RPMI7951 (cell line): ENCODE measurements at places on chromosomes 7 and 10.

GRCh38 chr10:105187243-105187642 lies 546.2 kb downstream of the SORCS3 start:
- peak; percentile 65 for DNase-seq

DNA sequence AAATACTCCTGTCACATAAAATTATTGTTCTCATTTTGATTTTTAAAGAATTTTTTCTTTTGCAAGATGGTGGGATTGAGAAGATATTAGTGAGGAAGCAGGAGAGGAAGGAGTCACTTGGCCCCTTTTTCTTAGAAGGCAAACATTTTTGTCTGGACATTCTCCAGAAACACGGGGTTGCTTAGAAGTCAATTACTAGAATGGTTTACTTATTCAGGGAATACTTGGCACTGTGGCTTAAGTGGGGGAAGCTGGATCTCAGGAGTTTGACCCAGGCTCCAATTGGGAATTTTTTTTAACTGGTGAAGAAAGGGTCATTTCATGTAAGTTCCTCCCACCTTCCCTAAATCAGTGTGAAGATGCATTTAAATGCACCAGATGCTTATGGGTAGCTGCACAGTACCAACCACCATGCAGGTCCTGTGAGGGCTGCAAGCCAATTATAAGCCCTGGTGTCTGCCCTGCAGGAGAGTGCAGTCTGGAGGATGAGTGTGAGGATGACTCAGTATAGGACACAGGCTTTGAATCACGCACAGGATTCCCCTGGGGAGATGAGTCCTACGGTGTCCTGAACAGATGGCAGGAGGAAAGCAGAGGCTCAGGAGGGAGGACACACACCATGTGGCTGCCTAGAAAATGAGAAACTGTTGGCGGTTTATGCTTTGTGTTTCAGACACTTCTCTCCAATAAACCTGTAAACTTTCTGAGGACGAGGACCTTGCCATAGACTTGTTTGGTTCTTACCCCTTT lies 299.1 kb downstream of the PLXNA4 start:
- DNase-seq: peak; percentile 99

DNA sequence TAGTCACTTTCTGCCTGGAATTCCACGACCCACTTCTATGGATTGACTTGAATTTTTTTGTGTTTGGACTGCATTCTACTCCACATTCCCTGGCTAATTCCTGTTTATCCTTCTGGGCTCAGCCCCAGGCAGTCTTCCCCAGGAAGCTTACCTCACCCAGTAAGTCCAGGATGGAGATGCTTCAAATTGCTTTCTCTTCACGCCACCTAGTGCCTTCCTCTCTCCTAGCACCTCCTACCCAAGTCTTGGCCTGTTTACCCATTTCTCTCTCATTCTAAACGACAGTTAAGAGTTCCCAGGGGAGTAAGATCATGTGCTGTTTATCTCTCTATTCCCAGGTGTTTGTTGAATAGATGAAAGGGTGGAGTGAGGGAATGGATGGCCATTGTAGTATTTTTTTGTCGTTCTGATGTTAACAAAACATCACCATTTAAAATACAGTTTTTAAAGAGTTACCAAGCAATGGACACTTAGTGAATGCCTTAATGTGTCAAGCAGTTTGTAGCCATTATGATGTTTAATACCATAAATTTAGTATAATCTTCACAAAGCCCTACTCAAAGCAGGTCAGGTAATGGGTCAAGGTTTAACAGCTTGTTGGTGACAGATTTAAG lies 45.5 kb upstream of the TARP start:
- peak; percentile 75 for DNase-seq

DNA sequence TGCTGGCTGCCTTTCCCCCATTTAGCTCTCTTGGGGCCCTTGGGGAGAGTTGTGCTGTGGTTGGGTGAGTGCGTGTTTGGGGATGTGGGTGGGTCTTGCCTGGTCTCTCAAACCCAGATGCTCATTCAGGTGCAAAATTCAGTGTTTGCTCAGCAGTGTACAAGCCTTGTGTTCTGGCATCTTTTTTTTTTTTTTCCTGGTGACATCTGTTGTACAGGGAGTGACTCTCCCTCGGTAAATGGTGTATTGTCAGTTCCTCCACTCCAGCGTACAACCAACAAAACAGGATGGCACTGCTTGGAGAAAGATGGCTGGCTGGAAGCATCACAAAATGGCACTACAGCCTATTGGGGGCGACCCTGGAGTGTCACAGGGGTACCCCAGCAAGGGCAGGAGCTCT lies 75.5 kb downstream of the LRMDA start:
- DNase-seq: no peak

- DNase-seq: peak; percentile 59
Measured at GRCh38 chr7:158377800-158378623, 209.6 kb downstream of the PTPRN2 start.

GRCh38 chr10:34889004-34889869 lies 74.1 kb upstream of the PARD3 start:
- peak; percentile 82 for DNase-seq

GRCh38 chr7:601036-601594 lies 81.5 kb upstream of the PDGFA start:
- no peak for DNase-seq

DNA sequence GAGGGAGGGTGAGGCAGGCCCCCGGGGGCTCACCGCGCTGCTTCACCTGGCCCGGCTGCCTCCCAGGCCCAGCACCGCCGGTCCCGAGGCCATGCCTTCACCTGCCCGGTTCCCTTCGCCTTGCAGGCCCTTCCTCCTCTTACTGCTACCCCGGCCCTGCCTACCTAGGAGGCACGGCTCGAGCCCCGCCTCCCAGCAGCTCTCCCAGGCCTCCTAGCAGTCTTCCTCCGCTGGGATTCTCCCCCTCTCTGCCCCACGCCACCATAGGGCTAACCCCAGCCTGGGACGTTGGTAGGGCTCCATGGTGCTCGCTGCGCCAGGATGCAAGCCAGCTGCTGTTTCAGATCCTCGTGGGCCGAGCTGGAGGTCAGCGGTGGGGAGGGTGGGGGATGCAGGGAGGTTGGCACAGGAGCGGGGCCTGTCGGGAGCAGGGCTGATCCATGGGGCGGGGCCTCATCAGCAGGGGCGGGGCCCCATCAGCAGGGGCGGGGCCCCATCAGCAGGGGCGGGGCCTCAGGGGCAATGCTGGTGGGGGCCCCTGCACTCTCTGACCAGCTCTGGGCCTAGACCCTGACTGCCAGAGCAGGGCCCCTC lies 63.3 kb downstream of the RASGEF1A start:
- no peak for DNase-seq

DNA sequence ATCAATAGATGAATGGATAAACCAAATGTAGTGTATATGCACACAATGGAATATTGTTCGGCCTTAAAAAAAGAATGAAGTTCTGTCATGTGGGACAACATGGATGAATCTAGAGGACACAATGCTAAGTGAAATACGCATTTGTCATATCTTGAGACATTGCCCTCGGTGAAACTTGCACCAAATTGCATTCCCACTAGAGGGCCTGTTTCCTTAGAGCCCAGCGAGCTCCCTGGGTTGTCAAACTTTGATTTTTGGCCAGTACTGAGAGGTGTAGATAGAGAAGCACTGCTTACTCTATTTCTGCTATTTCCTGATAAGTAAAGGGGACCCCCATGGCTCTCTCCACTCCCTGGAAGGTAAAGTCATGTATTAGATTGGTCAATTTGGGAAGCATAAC lies 157.1 kb downstream of the GPAM start:
- no peak for DNase-seq

GRCh38 chr10:44311563-44312051 lies 73.3 kb downstream of the CXCL12 start:
- DNase-seq: no peak

GRCh38 chr10:118968060-118968459 lies 61.5 kb upstream of the NANOS1 start:
- DNase-seq: no peak

GRCh38 chr10:38119038-38119437 lies 24.9 kb downstream of the ZNF37A start:
- DNase-seq: no peak

GRCh38 chr10:42943025-42943818 lies 133.6 kb upstream of the RET start:
- no peak for DNase-seq

DNA sequence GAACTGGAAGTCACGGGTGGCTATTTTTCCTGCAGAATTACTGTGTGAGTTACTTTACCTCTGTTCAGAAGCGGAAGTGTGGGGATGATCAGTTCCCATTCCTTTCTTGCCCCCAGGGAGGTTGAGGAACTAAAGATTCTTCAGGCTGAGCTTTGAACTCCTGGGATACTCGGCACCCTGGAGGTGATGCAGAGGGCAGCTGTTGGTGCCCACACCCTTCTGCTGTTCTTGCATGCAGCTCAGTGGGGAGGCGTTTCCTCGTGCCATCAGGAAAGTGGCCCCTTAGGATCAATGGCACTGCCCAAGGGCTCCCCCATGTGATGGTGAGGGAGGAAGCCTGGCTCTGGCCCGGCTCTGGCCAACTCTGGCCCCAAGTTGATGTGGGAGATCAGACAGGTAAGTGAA lies 44.7 kb upstream of the MXI1 start:
- DNase-seq: no peak

DNA sequence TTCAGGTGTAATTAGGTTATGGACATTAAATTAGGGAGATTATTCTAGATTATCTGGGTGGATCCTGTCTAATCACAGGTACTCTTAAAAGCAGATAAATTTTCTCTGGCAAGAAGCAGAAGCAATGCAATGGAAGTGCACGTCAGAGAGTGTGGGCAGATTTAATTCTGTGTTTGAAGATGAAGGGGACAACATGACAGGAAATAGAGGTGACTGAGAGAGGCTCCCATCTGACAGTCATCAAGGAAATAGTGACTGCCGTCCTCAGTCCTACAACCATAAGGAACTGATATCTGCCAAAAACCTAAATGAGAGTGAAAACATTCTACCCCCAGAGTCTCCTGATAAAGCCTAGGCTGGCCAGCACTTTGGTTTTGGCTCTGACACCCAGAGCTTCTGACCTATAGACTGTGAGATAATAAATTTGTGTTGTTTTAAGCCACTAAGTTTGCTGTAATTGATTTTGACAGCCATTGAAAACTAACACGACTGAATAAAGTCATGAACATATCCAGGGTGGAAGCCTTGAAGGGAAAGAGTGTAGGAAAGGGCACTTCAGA lies 30.5 kb upstream of the DDX50 start:
- no peak for DNase-seq

DNA sequence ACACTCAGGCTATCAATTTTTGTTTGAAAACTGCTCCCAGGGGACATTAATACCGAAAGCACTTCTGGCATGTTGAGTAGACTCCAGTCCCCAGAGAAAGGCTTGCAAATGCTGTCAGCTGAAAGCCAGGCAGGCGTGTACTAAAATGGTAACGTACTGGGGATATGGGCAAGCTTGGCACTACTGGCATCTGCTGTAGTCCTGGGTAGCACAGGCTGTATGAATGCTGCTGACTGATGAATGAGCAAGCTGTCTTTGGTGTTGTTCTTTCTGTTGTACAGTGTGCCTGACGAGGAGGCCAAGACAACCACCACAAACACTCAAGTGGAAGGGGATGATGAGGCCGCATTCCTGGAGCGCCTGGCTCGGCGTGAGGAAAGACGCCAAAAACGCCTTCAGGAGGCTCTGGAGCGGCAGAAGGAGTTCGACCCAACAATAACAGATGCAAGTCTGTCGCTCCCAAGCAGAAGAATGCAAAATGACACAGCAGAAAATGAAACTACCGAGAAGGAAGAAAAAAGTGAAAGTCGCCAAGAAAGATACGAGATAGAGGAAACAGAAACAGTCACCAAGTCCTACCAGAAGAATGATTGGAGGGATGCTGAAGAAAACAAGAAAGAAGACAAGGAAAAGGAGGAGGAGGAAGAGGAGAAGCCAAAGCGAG lies 53.5 kb upstream of the AGBL3 start:
- no peak for DNase-seq

DNA sequence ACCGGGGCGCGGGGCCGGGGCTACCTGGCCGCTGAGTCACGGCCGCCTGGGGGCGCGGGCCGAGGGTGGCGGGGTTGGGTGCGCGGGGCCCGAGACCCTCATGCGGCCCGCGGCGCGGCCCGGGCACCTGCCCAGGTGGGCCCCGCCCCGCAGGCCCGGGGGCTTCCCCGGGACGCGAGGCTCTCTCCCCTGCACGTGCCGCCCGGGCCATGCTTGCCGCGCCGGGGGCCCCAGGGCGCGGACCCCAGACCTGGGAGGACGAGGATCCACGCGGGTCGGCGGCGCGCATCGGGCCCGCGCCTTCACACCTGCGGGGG lies 402 bp downstream of the MAFK start:
- no peak for DNase-seq

DNA sequence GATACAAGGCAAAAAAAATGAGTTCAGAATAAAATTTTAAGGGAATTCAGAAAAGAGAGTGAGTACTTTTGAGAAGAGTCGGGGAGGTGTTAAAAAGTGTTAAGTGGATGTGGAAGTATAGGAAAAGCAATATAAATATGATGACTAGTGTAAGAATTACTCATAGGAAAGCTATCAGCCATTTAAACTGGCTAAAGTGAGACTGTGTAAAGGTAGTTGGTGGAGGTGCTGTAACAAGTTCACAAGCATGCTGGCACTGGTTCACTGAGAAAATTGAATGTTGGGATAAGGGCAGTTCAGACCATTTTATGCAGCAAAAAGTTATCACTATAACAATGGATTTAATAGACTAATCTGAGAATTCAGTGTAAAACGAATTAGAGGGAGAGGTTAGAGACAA lies 179.0 kb upstream of the DKK1 start:
- DNase-seq: no peak

GRCh38 chr7:6026820-6027311 lies 4.3 kb upstream of the ANKRD61 start:
- no peak for DNase-seq

- no peak for DNase-seq
Measured at GRCh38 chr10:121594076-121594475, 4.2 kb downstream of the FGFR2 start.

DNA sequence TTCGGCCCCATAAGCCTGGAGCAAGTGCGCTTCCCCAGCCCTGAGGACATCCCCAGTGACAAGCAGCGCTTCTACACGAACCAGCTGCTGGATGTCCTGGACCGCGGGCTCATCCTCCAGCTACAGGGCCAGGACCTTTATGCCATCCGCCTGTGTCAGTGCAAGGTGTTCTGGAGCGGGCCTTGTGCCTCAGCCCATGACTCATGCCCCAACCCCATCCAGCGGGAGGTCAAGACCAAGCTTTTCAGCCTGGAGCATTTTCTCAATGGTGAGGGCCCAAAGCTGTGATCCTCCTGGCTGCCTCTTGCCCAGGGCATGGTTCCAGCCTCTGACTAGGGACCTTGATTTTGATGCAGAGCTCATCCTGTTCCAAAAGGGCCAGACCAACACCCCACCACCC lies 10.1 kb downstream of the IRF5 start:
- DNase-seq: peak; percentile 61

GRCh38 chr10:2471811-2472210 lies 595.5 kb upstream of the PFKP start:
- DNase-seq: no peak

- DNase-seq: no peak
Measured at GRCh38 chr7:137086896-137087295, 218.4 kb downstream of the CHRM2 start.

DNA sequence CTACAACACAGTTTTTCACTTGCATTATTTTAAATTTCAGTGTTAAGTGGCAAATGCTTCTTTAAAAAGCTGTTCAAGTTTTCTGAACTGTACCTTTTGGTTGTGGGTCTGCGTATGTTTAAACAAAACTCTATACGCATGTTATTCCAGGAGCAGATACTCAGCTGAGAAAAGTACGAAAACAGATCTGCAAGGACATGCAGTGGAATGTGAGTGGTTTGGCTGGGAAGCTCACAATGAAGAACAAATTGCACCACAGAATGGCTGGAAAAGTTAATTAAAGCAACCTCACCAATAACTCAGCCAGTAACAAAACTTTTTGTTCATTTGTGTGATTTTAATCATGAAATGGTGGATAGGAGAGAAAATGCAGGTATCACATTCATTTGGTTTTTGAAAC lies 17.6 kb downstream of the GLI3 start:
- DNase-seq: no peak

- no peak for DNase-seq
Measured at GRCh38 chr10:49332333-49332732, 33.4 kb downstream of the C10orf71 start.
